GM10248 (cell line): ENCODE measurements at places on chromosomes 4 and X.

- no peak for DNase-seq
Observed at GRCh38 chrX:105221374-105221773, 880 bp upstream of the TEX13A start.

- DNase-seq, result no peak
Observed at GRCh38 chr4:72969976-72970375, 99.5 kb downstream of the COX18 start.

GRCh38 chr4:89575840-89576239 is 261.1 kb downstream of the SNCA start:
- DNase-seq, result no peak

DNA sequence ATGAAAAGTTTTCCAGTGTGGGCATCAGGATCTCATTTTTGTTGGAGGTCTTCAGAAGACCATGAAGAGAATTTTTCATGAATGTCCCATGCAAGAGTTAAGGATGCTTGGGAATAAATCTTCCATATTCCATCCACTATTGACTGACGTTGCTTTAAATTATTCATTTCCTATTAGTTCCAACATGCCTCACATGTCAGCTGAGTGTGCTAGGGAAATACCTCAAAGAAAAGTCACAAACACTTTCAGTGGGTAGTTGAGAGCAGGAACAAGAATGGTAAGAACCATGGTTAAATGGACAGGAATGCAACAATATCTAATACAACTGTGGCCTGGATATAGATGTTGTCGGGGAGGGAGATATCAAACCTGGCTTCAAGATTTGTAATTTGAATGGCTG is 610.1 kb downstream of the TECRL start:
- DNase-seq, result no peak

- DNase-seq, result no peak
Observed at GRCh38 chr4:4666187-4666586, 124.3 kb upstream of the STX18 start.

GRCh38 chr4:16194214-16194613 is 32.1 kb downstream of the TAPT1 start:
- DNase-seq, result no peak

- no peak for DNase-seq
Observed at GRCh38 chrX:25180242-25180641, 164.5 kb upstream of the ARX start.

DNA sequence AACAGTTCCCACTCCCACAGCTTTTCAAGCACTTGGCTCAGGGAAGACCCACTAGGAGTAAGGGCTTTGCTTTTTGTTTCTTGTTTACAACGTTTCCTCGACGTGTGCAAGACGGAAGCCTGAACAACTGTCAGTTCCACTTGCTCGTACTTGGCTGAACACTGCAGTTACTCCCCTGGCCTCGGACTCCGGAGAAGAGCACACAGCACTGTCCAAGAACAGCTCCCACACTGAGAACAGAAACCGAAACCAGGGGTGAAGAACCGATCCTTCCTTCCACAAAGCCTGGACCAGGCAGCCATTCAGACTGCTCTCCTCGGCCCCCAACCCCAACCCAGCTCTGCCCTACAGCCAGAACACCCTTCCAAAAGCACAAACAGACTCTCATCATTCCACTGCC is 25.5 kb downstream of the IRF2 start:
- peak; percentile 47 for DNase-seq

GRCh38 chr4:41514766-41515481 is 23.0 kb upstream of the LIMCH1 start:
- DNase-seq, result no peak

GRCh38 chr4:182885738-182886077 is 31.5 kb downstream of the DCTD start:
- DNase-seq, result no peak

- DNase-seq, result no peak
Observed at GRCh38 chrX:110132450-110133114, 129.7 kb downstream of the TMEM164 start.

DNA sequence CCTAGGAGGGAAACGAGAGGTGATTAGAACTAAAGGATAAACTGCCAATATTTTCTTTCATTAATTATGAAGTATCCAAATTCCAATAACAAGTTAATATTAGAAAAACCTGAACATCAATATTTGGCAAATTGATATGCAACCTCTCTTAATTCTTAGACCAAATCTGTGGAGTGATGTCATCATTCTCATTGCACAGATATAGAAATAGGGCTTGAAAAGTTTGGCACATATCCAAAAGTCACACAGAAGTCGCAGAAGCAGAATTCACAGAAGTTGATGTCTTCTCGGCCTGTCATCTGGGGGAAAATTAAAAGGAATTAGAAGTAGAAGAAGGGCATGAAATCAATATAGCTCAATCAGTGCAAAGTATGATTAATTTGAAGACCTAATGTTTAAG is 36.9 kb downstream of the ENPEP start:
- no peak for DNase-seq

- DNase-seq, result peak; percentile 46
Observed at GRCh38 chr4:17595471-17596005, 18.5 kb downstream of the LAP3 start.

GRCh38 chr4:111610681-111611080 is 534.6 kb upstream of the FAM241A start:
- no peak for DNase-seq

GRCh38 chr4:122909683-122910082 is 12.7 kb downstream of the NUDT6 start:
- DNase-seq, result no peak

GRCh38 chrX:138745196-138745595 is 33.7 kb upstream of the FGF13 start:
- peak; percentile 13 for DNase-seq

GRCh38 chr4:3302173-3302785 is 9.5 kb downstream of the RGS12 start:
- DNase-seq, result peak; percentile 64

- no peak for DNase-seq
Observed at GRCh38 chr4:14000091-14000814, 372.7 kb upstream of the BOD1L1 start.

- peak; percentile 29 for DNase-seq
Observed at GRCh38 chr4:80215449-80216052, 18.2 kb downstream of the PRDM8 start.

GRCh38 chrX:95218976-95219375 is 1465.7 kb upstream of the DIAPH2 start:
- DNase-seq, result no peak

DNA sequence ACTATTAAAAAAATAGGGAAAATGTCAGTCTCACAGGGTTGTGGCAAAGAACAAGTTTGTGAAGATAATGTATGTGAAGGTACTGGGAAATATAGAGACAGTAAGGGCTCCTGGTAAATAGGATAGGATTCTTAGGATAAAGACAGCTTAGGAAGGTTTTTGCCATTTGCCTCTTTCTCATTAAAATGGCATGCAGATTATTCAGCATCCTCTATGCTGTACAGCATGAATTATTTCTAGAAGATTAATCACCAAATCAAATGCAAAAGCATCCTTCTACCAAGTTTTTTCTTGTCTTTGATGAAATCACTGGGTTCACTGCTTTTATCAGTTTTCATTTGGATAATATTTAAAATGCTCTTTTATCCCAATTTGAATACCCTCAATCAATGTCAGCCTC is 142.8 kb downstream of the NDST3 start:
- DNase-seq, result no peak

GRCh38 chrX:1462596-1463251 is 10.0 kb upstream of the ASMTL start:
- DNase-seq, result no peak

GRCh38 chrX:79601341-79602131 is 234.4 kb upstream of the ITM2A start:
- no peak for DNase-seq

- DNase-seq, result peak; percentile 18
Observed at GRCh38 chrX:108224727-108225621, 133.4 kb downstream of the ATG4A start.

DNA sequence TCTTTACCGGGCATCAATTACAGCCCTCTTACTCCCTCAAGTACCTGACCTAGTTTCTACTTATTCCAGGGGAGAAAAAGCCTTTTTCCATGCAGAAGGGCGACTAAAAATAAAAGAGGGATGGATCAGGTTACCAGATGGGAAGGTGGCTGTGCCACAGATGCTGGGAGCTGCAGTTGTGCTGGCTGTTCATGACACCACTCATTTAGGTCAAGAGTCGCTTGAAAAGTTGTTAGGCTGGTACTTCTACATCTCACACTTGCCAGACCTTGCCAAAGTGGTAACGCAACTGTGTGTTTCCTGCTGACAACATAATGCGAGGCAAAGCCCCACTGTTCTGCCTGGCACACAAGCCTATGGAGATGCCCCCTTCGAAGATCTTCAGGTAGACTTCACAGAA is 148.4 kb upstream of the FGF16 start:
- DNase-seq, result no peak

DNA sequence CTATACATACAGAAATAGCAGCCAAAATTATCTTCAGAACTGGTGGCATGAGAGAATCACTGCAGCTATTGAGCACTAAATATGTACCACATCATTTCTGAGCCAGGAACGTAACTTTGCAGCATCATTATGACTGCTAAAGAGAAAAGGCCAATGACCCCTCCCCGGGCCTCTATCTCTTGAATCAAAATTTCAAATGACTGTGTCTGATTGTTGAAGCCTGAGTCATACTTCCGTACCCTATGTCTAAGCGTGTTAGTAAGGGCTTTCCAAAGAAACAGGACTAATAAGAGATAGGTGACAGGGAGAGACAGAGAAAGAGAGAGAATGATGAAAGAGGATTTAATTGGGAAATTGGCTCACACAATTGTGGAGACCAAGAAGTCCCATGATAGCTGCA is 445.5 kb upstream of the SPANXN1 start:
- no peak for DNase-seq

GRCh38 chr4:139920486-139921002 is 233.4 kb downstream of the MAML3 start:
- no peak for DNase-seq

- DNase-seq, result no peak
Observed at GRCh38 chrX:84258708-84259107, 70.7 kb upstream of the RPS6KA6 start.
